ENCODE measurements at places on chromosomes 16 and 17. TPM values are rescaled to one million over a fixed set of nuclear protein-coding genes. Genes with fewer than 3 reads are reported as not detected.

DNA sequence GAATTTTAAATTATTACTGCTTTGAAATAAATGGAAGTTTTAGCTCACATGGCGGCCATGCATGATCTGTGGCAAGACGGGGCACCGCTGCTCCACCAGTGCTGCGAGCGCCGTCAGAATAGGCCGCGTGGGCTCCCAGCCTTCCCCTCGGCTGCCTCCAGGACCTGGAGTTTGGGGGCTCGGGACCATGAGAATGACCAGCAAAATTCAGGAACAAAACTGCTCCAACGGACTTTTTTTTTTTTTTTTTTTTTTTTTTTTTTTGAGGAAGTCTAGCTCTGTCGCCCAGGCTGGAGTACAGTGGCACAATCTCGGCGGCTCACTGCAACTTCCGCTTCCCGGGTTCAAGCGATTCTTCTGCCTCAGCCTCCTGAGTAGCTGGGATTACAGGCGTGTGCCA, 38.3 kb upstream of the AKAP1 start:
- DNase-seq, result no peak

- DNase-seq, result no peak
Observed at GRCh38 chr17:1557355-1558095, 5.1 kb downstream of the PITPNA start.

- DNase-seq, result no peak
Observed at GRCh38 chr17:3639981-3640596, 3.5 kb downstream of the CTNS start.

DNA sequence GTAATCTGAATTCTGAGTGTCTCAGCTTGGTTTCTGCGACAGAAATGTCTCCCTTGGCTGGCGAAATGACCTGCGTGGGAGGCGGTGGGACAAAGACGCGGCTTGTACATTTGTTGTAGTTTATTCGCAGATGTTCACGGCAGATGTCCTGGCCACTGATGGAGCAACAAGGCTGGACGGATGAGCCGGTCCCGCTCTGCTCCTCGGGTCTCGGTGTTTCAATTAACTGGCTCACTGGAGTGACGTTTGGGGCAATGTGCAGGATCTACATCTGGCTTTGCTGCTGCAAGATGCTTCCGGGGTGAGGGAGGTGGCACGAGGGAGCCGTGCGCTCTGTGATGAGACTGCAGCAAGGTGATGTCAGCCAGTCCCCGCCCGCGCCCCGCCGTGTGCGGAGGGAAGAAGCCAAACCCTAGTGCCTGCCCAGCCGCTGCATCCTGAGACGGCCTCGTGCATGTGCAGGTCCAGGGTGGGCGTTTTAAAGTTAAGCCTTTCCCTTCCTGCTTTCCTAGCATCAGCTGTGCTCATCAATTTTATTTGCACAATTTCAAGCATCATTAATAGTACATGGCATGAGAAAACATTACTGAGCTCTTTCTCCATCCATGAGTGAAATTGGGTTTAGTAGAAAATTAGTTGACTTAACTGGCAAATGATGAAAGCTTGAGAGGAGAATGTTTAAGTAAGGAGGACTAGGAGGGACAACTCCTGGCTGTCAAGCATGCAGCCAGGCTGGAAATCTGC, 44.4 kb downstream of the MGAT5B start:
- DNase-seq, result no peak

GRCh38 chr17:55926276-55926990, 175.6 kb downstream of the PCTP start:
- DNase-seq, result no peak

CSH2 gene
- total RNA-seq, result not detected

DNA sequence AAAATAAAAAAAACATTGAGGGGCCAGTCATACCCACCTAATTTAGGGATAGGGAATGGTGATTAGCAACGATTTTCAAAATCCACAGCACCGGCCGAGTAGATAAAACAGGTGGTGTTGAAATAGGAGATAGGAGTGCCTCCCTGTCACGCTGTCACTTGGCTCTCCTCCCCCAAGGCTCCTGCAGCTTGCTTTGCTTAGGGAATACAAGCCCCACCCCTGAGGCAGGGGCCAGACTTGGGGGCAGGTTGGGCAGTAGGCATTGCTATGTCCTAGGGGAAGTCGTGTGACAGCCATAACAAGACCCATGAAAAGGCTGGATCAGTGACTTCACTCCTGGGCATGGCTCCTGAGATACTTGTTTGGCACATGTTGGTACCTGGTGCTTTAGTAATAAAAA, 25.8 kb downstream of the POLR2A start:
- no peak for DNase-seq

WSCD1 gene
- 2.0 TPM for total RNA-seq

GRCh38 chr17:81064678-81065475, 29.9 kb downstream of the BAIAP2 start:
- DNase-seq, result no peak

GRCh38 chr16:20001856-20002707, 71.6 kb downstream of the GPR139 start:
- DNase-seq, result no peak

HS3ST2 gene
- 0.31 TPM for total RNA-seq

GPRC5C gene
- total RNA-seq, result 49.3 TPM

- no peak for DNase-seq
Observed at GRCh38 chr17:16929035-16929680, 42.8 kb downstream of the TNFRSF13B start.

Data from ovary (tissue), 10 donors.